Activated T-cell treated with anti-CD3 and anti-CD28 coated beads, Interleukin-2, amount 50 U/mL, for 24 hours (primary cell): ENCODE measurements at places on chromosomes 7 and 10.
A peak's percentile ranks its signal among the peaks of the same experiment; 100 is the strongest.

DNA sequence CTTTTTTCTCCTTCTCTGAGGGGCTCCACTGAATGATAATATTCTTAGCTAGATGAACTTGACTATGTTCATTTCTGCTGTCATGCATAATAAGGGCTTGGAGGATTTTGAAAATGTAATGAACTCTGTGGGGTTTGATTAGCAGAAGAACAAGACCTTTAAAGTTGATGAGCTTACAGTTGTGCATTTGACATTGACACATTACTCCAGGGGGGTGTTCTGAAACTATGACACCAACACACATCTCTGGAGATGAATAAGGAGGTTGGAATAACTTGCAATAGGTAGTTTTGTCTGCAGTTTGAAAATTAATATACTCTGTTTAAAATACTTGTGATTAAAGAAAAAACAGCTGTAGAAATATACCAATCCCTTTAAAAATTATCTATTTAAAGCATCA lies 80.3 kb downstream of the ANK3 start:
- DNase-seq, result no peak

DNA sequence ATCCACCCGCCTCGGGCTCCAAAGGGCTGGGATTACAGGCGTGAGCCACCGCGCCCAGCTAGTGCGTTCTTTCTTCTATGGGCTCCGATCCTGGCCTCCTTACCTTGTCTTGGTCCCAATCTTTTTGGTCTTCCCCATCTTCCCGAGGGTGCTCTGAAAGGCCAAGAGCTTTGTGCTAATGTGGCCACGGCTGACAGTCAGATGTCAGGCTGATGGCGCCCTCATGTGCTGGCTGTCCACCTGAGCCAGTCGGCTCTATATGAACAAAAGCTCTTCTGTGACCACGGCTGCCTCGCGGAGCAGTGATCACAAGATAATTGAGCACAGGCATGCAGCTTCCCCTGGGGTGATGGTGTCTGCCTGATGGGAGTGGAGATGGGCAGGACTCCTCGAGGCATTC lies 11.0 kb upstream of the AHCYL2 start:
- DNase-seq, result no peak

DNA sequence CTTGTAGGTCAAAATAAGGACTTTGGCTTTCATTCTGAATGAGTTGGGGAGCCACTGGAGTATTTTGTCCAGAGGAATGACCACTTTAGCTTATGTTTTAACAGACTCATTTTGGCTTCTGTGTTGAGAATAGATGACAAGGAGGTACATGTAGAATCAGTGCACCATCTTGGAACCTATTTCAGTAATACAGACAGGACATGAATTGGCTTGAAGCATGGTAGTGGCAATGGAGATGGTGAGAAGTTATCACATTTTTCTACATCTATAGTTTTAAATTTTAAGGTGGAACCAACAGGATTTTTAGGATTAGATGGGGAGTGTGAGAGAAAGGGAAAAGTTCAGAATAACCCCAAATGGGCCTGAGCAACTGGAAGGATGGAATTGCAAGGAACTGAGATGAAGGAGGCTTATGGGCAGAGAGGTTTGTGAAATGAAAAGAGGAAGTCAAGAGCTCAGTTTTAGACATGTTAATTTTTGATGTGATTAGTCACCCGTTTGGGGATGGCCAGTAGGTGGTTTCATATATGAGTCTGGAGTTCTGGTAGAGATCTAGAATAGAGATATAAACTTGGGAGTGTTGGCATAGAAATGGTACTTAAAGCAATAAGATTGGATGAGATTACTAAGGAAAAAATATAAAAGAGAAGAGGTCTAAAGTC lies 89.2 kb upstream of the JAZF1 start:
- no peak for DNase-seq

DNA sequence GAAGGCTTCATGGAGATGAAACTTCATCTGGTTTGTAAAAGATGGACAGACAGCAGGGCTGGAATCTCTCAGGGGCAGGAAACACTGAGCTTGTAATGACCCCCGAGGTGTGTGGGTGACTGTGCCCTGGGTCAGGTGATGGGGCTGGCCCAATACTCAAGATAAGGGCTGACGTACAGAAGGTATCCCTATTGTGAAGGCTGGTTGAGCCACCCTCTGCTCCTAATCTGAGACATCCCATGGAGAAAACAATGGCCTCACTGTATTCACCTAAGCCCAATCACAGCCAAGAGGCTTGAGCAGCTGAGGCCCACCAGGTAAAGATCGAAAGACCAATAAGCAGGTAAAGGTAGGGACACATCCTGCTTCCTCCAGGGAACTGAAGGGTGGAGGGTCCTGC lies 34.8 kb upstream of the NUB1 start:
- DNase-seq, result no peak

GRCh38 chr10:98135222-98135899 lies 904 bp downstream of the R3HCC1L start:
- DNase-seq, result no peak

GRCh38 chr7:140734096-140734495 lies 37.6 kb downstream of the NDUFB2 start:
- DNase-seq, result no peak

DNA sequence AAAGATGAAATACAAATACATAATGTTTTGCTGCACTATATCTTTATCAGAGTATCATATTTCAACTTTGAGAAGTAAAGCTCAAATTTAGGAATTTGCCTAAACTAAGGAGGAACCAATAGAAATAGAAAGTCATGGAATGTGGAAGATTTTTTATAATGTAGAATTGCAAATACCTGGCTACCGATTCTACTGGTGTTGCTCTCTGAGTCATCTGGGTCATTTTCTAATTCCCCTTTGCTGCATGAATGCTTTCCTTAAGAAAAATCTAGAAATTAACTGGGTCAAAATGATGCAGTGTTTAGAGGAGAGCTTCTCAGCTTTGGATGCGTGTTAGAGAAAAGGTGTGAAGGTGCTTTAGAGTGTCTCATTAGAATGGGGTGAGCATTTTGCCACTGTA lies 568.9 kb upstream of the ANKRD30A start:
- DNase-seq, result no peak

DNA sequence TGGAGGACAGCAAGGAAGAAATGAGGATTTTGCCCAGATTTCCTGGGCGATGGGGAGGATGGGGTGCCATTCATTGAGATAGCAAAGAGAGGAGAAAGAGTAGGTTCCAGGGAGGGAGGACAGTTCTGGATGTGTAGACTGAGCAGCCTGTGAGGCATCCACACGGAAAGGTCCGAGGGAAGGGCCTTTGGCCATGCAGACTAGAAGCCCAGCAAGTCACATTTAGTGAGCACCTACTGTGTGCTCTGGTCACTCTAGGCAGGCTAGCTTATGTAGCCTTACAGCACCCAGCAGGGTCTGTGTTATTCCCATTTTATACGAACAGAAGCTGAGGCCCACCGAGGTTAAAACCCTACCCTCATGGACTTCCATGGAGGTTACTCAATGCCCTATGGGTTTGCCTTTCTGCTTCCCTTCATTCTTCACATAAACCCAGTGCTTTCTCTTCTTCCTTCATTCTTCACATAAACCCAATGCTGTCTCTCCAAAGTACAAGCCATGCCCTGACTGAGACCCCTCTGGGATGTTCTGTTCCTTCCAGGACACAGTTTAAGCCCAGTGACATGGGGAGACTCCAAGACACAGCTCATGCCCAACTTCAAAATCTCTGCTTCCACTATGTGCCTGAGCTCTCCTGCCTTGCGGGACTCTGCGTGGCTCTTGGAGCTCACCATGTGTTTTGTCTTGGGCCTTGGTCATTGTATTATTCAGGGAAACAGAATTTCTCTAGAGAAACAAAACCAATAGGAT lies 13.7 kb downstream of the IL2RA start:
- DNase-seq, result peak; percentile 40

DNA sequence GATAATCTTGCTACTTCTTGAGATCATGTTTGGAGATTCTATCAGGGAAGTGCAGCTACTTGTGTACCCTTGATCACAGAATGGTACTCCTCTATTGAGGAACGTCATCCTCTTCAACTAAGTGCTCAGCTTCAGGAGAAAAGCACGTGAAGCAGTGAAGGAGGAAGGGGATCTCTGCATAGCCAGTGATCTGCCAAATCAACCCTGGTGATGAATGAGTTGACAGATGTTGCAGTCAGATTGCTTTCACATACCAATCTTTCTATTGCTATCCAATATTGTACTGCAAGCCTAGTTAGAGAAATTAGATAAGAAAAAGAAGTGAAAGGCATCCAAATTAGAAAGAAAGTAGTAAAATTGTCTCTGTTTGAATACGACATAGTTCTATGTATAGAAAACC lies 309.4 kb downstream of the TWIST1 start:
- DNase-seq, result no peak

- DNase-seq, result peak; percentile 32
Measured at GRCh38 chr7:64045301-64046040, at the start of gene ZNF727. Gene ZNF727 (plus strand): TSS chr7:64045434. CDS start chr7:64045622, 188 bp downstream.

- DNase-seq, result peak; percentile 78
Measured at GRCh38 chr10:104328896-104329710, 9.2 kb downstream of the ITPRIP start.

GRCh38 chr7:24573554-24574338 lies 494 bp downstream of the PALS2 start:
- peak; percentile 74 for DNase-seq

GRCh38 chr10:100995181-100995580 lies 4.4 kb upstream of the LZTS2 start:
- no peak for DNase-seq

GRCh38 chr7:129748356-129749109 lies 137.0 kb downstream of the NRF1 start:
- no peak for DNase-seq

DNA sequence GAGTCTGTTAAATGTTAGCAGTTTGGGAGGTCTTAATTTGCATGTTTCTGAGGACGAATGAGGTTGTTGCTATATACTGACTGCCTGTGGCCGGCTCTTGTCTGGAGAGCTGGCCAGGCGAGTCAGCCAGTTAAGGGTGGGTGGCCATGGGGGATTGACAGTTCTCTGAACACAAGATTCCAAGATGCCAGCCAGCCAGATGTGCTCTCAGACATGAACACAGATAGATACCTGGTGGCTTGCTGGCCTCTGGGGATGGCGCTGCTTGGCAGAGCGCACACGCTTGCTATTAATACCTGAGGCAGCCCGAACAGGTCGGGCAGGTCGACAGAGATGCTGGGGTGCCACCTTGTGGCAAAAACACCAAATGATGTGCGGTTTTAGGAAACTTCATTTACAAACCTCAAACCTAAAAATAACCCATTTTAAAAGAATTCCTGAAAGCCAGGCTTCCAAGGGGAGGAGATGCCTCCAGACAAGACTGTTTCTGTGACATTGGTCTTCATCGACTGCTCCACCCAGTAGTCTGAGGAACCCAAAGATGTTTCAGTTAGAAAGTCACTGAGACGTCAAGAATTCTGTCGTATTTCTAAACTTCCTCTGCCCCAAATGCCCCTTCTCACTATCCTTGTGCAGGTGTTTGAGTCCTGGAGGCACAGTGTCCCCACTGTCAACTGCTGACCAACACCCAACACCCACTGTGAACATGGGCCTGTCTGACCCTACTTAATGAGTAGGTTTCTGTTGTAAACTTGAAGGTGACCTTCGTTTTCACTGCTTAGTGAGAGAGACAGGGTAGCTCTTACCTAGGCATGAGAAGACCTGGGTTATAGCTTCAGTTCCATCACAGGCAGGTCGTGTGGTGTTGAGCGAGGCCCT lies 123.4 kb downstream of the NT5C2 start:
- peak; percentile 77 for DNase-seq

DNA sequence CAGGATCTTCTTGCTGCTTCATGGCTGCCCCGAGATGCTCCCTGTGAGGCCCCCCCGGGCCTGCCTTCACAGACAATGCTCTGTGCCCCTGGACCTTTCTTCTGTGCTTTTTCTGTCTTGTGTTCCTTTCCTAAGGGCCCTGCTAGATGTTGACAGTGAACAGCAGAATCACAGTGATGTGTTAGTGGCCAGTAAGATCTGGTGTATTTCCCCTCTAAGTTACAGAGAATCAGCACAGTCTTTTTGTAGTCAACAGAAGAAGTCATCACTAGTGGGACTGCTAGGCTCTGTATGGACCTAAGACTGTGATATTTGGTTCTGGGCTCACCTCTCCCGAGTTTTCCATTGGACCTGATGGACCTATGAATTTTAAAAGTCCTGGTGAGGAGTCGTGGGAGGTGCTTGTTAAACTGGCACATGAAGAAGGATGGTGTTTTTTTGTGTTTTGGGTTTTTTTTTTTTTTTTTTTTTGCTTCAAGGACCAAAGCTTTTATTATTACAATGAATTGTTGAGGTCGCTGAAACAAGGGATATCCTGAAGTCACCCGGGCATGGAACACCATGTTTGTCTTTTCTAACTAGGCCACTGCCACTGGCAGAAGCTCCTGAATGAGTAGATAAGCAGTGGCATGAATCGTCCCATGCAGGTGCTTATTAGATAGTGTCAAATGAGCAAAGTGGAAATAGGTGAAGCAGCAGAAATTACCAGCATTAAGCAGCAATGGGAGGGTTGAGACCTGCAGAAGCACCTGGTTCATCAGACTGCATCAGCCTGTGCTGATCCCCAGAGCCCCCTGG lies 194.8 kb downstream of the CELF2 start:
- DNase-seq, result no peak

DNA sequence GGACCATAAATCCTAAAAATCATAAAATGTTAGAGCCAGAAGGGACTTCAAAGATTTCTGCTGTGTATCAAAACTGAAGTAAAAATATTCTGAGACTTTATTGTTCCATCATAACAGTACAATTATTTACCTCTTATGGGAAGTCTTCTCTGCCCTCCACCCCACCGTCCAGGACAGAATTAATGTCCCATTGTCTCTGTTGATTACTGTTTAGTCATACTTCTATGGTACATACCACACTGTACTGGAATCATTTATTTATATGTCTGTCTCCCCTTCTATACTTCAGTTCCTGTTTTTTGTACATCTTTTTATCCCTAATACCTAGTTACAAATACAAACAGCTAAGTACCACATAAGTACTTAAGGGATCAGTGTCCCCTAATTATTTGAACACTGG lies 91.4 kb upstream of the CAPZA2 start:
- DNase-seq, result no peak

- peak; percentile 91 for DNase-seq
Measured at GRCh38 chr7:923108-924041, 31.1 kb downstream of the ADAP1 start.

- no peak for DNase-seq
Measured at GRCh38 chr10:114491933-114492332, 87.6 kb upstream of the AFAP1L2 start.

DNA sequence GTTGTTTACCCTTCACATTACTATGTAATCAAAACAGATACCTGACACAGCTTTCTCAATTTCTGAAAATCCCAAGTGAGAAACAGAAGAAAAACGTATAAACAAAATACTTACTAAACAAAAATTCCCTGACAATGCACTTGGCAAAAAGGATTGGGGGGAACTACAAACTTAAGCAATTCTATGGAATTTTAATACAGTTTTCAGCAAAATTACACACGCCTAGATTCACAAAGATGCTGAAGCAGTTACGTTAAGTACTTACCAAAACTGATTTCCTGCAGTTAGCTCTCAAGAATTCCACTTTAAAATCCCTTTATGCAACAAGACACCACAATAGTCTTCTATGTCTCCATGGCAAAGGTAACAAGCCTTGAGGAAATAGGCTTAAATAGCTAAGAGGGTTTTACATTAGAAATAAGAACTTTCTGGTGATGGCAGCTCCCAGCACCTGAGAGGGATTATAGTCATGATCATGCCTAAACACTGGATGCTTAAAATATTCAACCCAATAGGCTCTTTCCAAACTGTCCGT lies 10.8 kb downstream of the TOMM7 start:
- DNase-seq, result no peak

- no peak for DNase-seq
Measured at GRCh38 chr7:152704796-152705384, 28.9 kb upstream of the XRCC2 start.
